ENCODE measurements at places on chromosomes 2 and 18. TPM values are rescaled to one million over a fixed set of nuclear protein-coding genes. Genes with fewer than 3 reads are reported as not detected.

DNA sequence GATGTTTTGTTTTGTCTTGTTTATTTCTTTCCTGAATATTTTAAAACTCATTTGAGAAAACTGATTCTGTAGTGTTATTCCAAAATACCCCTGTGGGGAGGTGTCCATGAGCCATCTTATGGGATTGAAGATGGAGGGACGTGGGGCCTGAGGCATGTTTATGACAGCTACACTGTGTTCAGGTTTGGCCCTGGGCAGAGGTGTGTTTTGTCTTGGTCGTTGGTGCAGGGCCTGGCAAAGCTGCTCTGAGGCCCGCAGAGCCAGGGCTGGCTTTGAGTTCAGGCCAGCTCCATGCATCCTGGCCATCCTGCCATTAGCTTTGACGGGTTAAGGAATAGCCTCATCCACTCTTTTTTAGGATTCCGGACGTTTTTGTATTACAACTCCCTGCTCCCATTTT is 68.9 kb downstream of the TMEM18 start:
- no peak for DNase-seq
- H3K4me1 ChIP-seq, result no peaks in the 10 kb centered on the region
- no peak overlapping the region for H3K27ac ChIP-seq
- no peaks in the 10 kb centered on the region for H3K27me3 ChIP-seq
- no peak overlapping the region for H3K4me3 ChIP-seq

GRCh38 chr2:127347734-127348392 is 39.9 kb downstream of the MAP3K2 start:
- peaks cover 3% of the 10 kb centered on the region for H3K4me1 ChIP-seq
- no peaks in the 10 kb centered on the region for H3K36me3 ChIP-seq
- H3K27ac ChIP-seq, result no peak overlapping the region
- H3K27me3 ChIP-seq, result no peaks in the 10 kb centered on the region
- H3K4me3 ChIP-seq, result no peak overlapping the region

Gene ABCG5
- total RNA-seq, result not detected

Gene AQP12A
- total RNA-seq, result not detected

DNA sequence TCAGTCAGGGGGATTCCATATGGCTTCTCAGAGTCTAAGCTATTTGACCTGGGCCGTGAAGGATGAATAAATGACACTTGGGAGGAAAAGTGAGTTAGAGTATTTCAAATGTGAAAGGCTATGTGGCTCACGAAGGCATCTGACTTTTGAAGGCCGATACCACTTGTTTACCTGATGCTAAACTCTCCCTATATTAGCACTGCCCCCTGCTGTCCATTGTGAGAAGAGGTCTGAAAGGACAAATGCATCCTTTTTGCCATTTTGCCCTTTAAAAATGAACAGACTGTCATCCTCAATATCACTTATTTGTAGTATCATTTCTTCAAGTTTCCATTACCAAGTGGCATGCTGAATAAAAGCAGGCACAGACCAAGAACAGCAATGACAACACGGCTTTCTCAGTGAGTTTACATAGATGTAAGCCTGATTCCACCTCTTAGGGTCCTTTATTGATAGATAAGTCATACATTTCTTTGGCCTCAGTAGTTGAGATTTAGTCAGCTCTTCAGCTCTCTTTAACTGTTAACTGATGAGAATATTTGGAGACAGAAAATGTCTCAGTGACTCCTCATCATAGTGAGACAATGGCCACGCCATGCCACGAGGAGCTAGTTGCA is 40.1 kb downstream of the DOCK10 start:
- H3K4me3 ChIP-seq, result no peak overlapping the region
- H3K36me3 ChIP-seq, result peaks cover 6% of the 10 kb centered on the region
- H3K27ac ChIP-seq, result no peak overlapping the region
- peaks cover 2% of the 10 kb centered on the region for H3K4me1 ChIP-seq

- no peak overlapping the region for H3K4me3 ChIP-seq
- H3K27ac ChIP-seq, result no peak overlapping the region
- H3K36me3 ChIP-seq, result no peaks in the 10 kb centered on the region
- no peaks in the 10 kb centered on the region for H3K27me3 ChIP-seq
Observed at GRCh38 chr2:151097128-151097527, 164.5 kb downstream of the RBM43 start.

GRCh38 chr2:74051504-74051903 is 66.8 kb downstream of the TET3 start:
- peaks cover 26% of the 10 kb centered on the region for H3K36me3 ChIP-seq
- H3K27me3 ChIP-seq, result no peaks in the 10 kb centered on the region
- no peak for DNase-seq
- no peak overlapping the region for H3K27ac ChIP-seq
- no peak overlapping the region for H3K4me3 ChIP-seq

DNA sequence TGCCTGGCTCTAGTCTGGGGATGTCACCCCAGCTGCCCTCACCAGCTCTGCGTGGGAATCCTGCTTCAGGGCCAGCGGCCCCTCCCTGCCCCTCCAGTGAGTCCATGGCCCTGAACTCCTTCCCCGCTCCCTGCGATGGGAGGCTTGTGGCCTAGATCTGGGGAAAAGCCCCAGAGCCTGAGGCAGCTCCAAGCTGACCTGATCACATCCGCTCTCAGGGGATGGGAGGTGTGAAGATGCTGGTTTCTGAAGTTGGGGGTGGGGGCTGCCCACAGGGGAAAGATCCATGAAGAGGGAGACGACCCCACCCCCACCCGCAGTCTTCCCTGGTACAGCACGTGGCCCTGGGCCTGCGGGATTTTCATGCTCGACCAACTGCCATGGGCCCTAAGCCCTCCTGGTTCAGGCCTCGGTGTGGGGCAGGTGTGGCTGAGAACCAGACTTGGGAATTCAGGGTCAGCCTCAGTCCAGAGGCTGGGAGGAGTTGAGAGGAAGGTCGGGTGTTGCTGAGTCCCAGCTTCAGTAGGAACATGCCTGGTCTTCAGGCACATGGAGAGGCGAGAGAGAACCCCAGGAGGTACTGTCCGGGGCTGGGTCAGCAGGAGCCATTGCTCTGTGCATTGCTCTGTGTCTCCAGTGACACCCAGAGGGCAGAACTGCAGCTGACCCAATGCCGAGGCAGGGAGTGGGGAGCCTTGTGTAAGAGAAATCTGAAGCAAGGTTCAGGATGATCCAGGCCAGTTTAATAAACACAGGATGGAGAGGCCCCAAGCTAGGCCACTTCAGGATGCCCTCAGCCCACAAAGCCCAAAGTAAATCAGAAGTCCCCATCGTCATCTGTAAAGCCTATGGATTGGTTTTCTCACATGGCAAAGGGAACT is 115.1 kb downstream of the CAPN13 start:
- no peaks in the 10 kb centered on the region for H3K27me3 ChIP-seq
- no peak for DNase-seq
- no peak overlapping the region for H3K27ac ChIP-seq
- H3K36me3 ChIP-seq, result no peaks in the 10 kb centered on the region
- no peak overlapping the region for H3K4me3 ChIP-seq

DNA sequence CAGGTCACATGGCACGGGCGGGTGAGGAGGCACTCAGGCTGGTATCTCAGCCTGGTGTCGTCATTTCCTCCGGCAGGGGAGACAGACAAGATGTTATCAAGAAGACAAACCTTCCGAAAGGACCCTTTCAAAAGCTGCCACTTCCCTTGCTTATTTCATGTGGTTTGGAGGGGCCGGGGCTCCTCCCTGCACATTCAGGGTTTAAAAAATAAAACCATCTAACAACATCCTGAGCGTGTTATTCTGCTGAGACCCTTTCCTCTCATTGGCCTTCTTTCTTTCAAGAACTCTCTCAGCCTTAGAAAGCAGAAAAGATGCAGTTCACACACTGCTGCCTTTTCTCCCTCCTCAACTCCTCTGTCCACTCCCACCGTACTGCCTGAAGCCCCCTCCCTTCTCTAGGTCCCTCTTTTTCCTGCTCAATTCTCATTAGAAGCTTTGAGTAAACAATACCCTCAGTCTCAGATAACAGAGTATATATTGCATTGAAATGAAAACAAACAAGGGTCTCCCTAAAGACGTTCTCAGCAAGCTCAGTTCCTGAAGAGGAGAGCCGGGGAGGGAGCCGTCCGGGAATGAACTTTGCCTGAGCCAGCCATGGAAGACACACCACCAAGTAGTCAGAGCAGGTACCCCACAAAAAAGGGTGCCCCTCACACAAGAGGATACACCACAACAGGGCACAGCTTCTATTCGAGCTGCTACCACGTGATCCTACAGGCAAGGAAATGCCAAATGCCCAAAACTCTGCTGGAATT is 9.7 kb downstream of the SMAD7 start:
- peaks cover 71% of the 10 kb centered on the region for H3K27me3 ChIP-seq
- H3K27ac ChIP-seq, result peak overlapping the region; percentile 69
- peaks cover 23% of the 10 kb centered on the region for H3K4me1 ChIP-seq
- H3K36me3 ChIP-seq, result peaks cover 6% of the 10 kb centered on the region

- H3K36me3 ChIP-seq, result no peaks in the 10 kb centered on the region
- no peak for DNase-seq
- H3K27me3 ChIP-seq, result no peaks in the 10 kb centered on the region
- H3K4me1 ChIP-seq, result no peaks in the 10 kb centered on the region
Observed at GRCh38 chr18:58009166-58009565, 34.9 kb upstream of the NEDD4L start.

GRCh38 chr2:190722061-190722759 is 73.3 kb downstream of the NAB1 start:
- no peaks in the 10 kb centered on the region for H3K36me3 ChIP-seq
- no peaks in the 10 kb centered on the region for H3K4me1 ChIP-seq
- no peaks in the 10 kb centered on the region for H3K27me3 ChIP-seq
- no peak overlapping the region for H3K27ac ChIP-seq
- no peak for DNase-seq

GRCh38 chr2:37119157-37119556 is 34.8 kb downstream of the GPATCH11 start:
- H3K36me3 ChIP-seq, result peaks cover 41% of the 10 kb centered on the region
- no peak overlapping the region for H3K4me3 ChIP-seq
- no peak for DNase-seq
- no peak overlapping the region for H3K27ac ChIP-seq
- no peaks in the 10 kb centered on the region for H3K4me1 ChIP-seq
- no peaks in the 10 kb centered on the region for H3K27me3 ChIP-seq

Gene PARD6G
- total RNA-seq, result 4.7 TPM

DNA sequence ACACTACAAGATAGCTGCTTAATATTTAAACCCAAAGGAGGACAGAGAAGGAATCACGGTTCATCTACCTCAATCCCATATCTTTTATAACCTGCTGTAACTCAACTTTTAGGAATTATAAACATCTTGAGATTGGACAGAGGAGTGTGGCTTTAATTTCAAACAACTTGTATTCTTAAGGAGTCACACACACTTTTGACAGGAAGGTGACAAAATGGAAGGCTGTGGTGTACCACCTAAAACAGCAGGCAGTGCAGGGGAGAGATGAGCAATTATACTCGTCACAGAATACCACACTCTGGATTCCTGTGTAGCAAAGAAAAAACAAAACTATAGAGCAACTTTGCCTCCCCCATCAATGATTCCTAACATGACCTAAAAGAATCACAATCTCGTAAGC is 194.8 kb downstream of the ZEB2 start:
- DNase-seq, result no peak
- H3K36me3 ChIP-seq, result no peaks in the 10 kb centered on the region
- no peaks in the 10 kb centered on the region for H3K27me3 ChIP-seq
- H3K27ac ChIP-seq, result no peak overlapping the region
- peaks cover 6% of the 10 kb centered on the region for H3K4me1 ChIP-seq
- H3K4me3 ChIP-seq, result no peak overlapping the region
